NCI-H1417 treated with DMSO at 0.1 percent for 48 hours (cell line): ENCODE measurements at places on chromosomes 16 and 17.

- DNase-seq = no peak
Measured at GRCh38 chr17:50532452-50533024, at the start of gene EPN3. TSS of gene EPN3 (plus strand) at chr17:50532735. CDS start at chr17:50536557, 3,822 bp downstream.

- DNase-seq = no peak
Measured at GRCh38 chr16:2072926-2073325, 25.1 kb downstream of the TSC2 start.

DNA sequence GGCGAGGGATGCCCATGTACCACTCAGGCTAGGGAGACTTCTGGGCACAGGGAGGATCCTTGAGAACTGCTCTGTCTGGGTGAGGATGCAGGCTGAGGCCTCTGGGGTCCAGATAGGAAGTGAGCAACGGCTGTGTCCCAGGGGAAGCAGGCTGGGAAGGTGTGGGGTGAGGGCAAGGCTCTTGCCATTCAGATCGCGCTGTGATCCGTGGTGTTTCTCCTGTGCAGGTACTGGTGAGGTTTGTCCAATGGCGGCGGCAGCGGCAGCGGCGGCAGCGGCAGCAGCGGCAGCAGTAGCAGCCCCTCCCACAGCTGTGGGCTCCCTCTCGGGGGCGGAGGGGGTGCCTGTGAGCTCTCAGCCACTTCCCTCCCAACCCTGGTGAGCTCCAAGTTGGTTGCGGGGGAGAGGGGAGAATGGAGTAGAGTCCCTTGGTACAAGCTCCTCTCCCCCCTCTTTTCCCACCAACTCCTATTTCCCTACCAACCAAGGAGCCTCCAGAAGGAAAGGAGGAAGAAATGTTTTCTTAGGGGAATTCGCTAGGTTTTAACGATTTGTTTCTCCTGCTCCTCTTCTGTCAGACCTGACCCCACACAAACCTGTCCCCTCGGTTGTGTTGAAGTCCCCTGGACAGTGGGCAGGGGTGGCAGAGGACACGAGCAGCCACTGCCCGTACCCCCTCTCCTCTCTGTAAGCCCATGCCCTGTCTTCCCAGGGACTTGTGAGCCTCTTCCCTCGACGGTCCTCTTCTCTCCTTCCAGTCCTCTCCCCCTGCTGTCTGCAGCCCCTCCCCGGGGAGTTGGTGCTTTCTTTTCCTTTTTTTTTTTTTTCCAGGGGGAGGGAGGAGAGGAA, 1.9 kb upstream of the PRRT2 start:
- DNase-seq = no peak

- no peak for DNase-seq
Measured at GRCh38 chr16:57903656-57904055, 67.3 kb downstream of the CNGB1 start.

GRCh38 chr17:75069783-75070182, 18.0 kb upstream of the SLC16A5 start:
- no peak for DNase-seq

DNA sequence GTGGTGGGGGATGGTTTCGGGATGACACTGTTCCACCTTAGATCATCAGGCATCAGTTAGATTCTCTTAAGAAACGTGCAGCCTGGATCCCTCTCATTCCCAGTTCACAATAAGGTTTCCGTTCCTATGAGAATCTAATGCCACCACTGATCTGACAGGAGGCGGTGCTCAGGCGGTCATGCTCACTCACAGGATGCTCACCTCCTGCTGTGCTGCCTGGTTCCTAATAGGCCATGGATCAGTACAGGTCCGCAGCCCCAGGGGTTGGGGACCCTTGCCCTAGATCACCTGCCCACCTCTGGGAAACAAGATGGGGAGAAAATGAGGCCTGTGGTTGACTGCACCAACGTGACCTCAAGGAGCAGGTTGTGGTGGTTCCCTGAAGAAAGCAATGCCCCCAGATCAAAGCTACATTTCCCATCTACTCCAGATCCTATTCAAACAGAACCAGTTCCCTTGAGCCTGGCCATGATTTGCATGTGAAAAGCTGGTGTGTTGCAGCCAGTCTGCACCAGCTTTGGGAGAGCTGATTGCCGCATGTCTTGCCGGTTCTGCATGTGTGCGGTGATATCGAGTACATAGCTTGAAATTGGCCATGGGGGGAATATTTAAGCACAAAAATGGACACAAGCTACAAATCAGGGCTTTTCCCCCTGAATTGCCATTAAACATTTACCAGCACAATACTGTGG, 183.2 kb upstream of the HSBP1 start:
- DNase-seq = no peak

- no peak for DNase-seq
Measured at GRCh38 chr16:18800775-18801144, 589 bp downstream of the ARL6IP1 start.

DNA sequence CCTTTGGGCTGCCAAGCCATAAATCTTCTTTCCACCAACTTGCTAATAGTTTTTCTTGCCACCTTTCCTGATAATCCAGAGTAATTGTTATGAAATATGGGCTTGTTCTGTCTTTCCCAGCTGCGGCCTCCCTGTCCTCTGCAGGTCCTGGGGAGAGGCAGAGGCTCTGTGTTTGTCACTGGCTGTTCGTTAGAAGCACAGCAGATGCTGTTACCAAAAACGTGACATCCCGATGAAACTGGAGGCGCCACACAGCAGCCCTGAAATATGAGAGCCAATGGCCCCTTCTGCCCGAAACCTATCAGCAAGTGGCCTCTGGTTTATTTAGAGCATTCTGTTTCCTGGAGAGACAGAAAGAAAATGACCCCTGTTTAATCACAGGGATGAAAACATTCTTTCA, 115.1 kb upstream of the ANKFN1 start:
- DNase-seq = no peak

- no peak for DNase-seq
Measured at GRCh38 chr17:29390851-29391631, 878 bp downstream of the TAOK1 start.
